ENCODE measurements at places on chromosomes 1 and 21.

DNA sequence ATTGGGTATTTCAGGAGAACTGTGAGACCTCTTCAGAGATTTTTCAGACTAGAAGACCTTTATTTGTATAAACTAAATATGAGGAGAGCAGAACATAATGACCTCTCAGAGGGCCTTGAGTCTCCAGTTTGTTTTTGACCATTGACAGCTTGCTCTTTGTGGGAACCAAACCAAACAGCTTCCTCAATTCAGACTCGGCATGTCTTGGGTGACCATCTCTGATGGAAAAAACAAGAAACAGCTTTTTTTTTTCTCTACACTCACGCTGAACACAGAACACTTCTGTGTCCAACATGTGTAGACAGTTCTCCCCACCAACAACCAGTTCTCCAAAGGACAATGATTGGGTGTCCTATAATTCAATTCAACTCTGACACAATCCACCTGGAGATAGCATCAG lies 11.5 kb downstream of the ATP1A4 start:
- no peak for DNase-seq

DNA sequence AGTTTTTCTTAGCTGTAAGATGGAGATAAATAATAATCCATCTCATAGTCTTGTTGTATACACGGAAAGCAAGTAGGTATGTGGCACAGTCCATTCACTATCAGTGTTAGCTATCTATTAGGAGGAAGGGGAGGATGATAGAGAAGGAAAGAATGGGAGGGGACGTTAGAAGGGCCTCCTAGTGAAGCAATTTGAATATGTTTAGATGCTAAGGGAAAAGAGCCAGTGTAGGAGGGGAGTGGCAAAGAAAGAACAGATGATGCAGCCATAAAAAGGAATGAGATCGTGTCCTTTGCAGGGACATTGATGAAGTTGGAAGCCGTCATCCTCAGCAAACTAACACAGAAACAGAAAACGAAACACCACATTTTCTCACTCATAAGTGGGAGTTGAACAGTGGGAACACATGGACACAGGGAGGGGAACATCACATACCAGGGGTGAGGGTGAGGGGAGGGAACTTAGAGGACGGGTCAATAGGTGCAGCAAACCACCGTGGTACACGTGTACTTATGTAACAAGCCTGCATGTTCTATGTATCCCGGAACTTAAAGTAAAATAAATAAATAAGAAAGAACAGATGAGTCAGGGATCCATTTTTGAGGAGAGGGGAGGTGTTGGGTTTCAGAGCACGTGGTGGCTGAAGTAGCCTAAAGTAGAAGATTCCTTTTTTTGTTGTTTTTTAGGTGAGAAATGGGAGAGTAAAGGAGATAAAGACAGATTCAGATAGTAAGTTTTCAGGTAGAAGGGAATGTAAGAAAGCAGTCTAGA lies 124.1 kb downstream of the POU2F1 start:
- DNase-seq, result no peak

GRCh38 chr1:38197312-38198061 lies 150.9 kb upstream of the POU3F1 start:
- DNase-seq, result no peak

DNA sequence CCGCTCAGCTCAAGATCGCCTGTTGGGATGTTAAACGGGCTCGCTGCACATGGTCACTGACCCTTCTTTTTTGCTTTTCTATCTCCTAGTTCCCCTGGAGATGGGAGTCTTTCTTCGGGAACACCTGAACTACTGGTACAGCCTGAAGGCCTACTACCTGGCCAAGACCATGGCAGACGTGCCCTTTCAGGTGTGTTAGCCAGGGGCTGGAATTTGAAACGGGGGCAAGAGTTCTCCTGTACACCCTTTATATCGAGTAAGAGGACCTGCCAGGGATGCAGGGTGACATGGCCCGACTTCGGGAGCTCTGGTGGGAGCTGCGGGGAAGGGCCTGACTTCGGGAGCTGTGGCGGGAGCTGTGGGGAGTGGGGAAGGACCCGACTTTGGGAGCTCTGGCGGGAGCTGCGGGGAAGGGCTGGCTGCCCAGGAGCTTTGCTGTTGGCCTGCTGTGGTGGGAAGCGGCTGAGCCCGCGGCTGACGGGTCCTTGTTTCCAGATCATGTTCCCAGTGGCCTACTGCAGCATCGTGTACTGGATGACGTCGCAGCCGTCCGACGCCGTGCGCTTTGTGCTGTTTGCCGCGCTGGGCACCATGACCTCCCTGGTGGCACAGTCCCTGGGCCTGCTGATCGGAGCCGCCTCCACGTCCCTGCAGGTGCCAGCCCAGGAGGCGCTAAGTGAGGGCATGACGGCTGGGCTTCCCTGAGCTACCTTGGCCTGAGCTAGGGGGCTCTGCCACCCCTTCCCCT lies 24.0 kb downstream of the TFF3 start:
- DNase-seq, result no peak

- no peak for DNase-seq
These were observed 21.1 kb downstream of the E2F2 start for GRCh38 chr1:23509896-23510295.

- DNase-seq, result no peak
These were observed 38.5 kb downstream of the TGFB2 start for GRCh38 chr1:218383681-218384080.

DNA sequence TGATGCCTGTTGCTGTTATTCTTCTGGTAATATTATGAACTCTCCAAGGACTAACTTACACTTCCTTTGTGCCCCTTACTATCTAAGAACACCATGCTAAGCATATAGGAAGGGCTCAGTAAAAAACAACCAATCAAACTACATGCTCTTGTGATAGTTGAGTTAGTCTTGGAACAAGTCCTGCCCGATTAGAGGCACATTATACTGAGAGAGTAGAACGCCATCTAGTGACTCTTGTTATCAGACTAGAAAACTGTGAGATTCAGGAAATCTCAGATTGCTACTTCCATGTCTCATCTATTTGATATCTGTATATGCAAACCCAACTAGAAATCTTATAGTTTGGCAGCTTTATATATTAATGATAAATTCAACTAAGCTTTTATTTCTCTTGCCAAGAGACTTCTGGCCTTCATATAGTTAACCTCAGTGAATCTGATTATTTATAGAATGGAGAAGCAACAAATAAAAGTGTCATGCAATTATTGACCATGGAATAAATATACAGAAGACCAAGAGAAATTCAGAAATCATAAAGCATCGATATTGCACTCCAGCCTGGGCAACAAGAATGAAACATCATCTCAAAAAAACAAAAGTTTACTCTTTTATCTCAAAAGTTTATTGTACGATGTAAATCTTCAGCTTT lies 7.8 kb upstream of the SRRM1 start:
- DNase-seq, result no peak

GRCh38 chr1:37663426-37664000 lies 28.8 kb upstream of the CDCA8 start:
- no peak for DNase-seq

GRCh38 chr1:88186911-88187310 lies 497.2 kb upstream of the PKN2 start:
- DNase-seq, result no peak

GRCh38 chr1:38727684-38728584 lies 131.6 kb downstream of the RRAGC start:
- DNase-seq, result no peak

- DNase-seq, result no peak
These were observed 17.6 kb downstream of the NPHP4 start for GRCh38 chr1:5974631-5975030.

DNA sequence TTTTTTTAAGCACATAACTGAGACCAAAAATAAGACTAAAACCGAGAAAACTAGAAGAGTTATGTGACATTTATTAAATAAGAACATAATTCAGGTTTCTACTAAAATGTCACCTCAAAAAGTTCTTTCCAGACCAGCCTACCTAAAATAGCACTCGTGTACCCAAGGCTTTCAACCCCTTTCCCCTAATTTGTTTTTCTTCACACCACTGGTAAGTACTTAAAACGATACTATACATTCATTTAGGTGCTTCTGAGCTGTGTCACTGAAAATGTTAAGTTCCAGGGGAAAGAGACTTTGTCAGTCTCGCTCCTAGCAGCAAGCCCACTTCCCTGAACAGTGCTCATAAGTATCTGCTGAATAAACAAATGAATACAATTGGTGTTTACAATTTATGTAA lies 6.8 kb downstream of the RRAGC start:
- DNase-seq, result no peak

- DNase-seq, result no peak
These were observed 24.9 kb downstream of the WDR4 start for GRCh38 chr21:42854246-42855010.

GRCh38 chr1:219834314-219834917 lies 93.9 kb downstream of the SLC30A10 start:
- no peak for DNase-seq

GRCh38 chr21:29279558-29279957 lies 19.2 kb upstream of the BACH1 start:
- no peak for DNase-seq

GRCh38 chr1:211750599-211750998 lies 75.2 kb upstream of the NEK2 start:
- no peak for DNase-seq

GRCh38 chr21:41601573-41602368 lies 93.8 kb upstream of the TMPRSS2 start:
- no peak for DNase-seq

DNA sequence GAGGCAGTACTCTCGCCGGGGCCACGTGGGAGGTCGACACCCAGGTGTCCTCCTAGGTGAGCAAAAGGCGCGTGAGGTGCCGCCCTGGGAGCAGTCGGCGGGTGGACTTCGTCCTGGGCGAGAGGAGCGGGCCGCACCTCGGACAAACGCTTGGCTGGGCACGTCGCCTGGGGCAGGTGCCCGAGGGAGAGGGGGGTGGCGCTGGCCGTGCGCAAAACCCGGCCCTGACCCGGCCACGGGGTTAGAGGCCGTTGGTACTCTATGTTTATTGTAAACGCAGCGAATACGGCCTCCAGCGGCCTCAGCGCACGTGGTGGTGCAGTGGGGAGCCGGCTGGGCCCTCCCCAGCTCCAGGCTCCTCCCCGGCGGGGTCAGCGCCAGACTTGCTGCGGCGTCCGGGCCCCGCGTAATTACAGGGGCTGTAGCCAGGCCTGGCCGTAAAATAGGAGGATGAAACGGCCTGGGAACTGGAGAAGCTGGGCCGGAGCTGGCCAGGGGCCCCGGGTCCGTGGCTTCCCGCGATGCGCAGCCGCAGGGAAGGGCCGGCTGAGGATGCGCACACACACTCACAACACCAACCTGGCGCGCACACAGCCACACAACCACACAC lies 1.6 kb upstream of the EFNA1 start:
- DNase-seq, result no peak

Measured in stimulated activated CD8-positive, alpha-beta memory T cell treated with anti-CD3 and anti-CD28 coated beads, Interleukin-15, amount 100 ng/mL, for 48 hours (primary cell).